ENCODE measurements at places on chromosomes 5 and 9.

DNA sequence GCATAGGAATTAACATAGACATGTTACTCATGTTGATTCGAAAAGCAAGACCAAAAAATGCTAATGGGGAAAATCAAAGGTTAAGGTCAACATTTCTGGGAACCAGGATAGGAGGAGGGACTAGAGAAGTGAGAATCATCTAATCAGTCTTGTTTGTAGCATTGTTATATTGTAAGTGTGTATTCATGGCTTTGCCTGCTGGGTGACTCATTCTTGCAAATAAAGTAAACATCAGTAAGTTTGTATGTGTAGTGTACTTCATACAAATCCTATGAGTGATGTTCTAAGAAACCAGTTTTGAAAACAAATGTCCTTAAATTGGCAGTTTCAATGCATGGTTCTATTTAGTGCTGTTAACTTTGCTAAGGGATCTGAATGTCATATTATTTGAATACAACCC, 79.0 kb upstream of the TMEM252 start:
- DNase-seq: no peak

- no peak for DNase-seq
Observed at GRCh38 chr9:89134709-89135108, 43.9 kb downstream of the SHC3 start.

DNA sequence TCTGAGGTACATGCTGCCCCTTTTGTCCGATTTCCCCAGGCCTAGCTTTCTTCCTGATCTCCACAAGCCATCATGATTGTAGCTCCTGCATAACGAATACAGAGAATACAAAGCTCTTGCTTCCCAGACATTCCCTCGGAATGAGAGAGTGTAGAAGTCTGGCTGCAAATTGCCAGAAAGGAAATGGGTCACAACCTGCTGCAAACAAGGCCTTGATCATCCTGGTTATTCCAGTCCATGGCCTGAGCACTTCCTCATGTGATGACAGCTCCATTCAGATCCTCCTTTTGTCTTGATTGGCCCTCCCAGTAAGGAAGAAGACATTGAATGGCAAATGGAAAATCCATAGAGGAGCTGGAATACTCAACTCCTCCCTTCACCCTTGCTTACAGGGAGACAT, 136.0 kb upstream of the ADRA1B start:
- no peak for DNase-seq

DNA sequence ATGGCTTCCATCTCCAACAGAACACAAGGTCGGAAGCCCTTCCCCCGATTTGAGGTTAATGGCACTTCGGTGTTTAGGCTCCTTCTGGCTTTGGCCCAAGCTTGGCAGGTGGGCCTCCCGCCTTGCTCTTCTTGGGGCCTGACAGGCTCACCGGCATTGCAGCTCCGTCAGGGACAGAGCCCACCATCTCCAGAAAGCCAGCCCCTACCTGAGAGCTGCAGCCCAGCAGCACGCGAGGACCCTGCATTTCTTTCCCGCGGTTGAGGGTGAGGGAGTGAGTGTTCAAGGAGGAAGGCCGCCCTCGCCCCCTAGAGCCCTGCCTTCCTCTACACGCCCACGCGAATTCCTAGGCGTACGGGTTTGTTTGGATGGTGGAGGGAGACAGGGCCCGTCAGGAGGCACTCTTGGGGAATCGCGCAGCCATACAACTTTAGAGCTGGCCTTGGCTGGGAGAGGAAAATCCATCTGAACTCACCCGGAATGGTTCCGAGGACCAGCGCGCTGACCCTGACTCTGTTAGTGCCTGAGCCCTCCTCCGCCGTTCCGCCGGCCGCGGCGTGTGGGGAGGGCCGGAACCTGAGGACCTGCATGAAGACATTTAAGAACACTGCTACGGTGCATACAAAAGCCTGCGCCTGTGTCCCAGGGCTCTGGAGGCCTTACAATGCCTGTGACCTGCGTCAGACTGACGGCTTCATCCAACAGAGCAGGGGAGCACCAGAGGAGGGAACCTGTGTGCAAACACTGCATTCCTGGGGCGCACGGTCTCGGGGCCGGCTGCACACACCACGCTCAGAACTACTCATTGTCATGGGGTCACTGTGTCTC, 73.8 kb downstream of the MRPL36 start:
- no peak for DNase-seq

- no peak for DNase-seq
Observed at GRCh38 chr9:27528076-27528885, 1.3 kb downstream of the MOB3B start.

- DNase-seq: no peak
Observed at GRCh38 chr5:178392386-178392785, 159.8 kb upstream of the PHYKPL start.

DNA sequence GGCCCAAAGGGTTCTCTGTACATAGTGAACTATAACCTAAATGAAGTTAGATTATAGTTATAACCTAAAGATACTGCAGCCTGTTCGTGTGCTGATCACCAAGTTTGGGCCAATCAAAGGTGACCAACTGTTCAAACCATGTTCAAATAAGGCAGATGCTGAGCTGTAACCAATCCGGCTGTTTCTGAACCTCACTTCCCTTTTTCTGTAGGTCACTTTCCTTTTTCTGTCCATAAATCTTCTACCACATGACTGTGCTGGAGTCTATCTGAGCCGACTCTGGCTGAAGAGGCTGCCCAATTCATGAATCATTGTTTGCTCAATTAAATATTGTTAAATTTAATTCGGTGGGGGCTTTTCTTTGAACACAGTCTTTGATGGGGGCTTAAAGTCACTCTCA, 1920.2 kb downstream of the MAT2B start:
- DNase-seq: no peak

- no peak for DNase-seq
Observed at GRCh38 chr5:24789611-24790351, 145.0 kb upstream of the CDH10 start.

GRCh38 chr9:70007831-70008230, 35.8 kb upstream of the MAMDC2 start:
- no peak for DNase-seq

GRCh38 chr9:96294159-96294545, 7.8 kb downstream of the HSD17B3 start:
- DNase-seq: no peak

DNA sequence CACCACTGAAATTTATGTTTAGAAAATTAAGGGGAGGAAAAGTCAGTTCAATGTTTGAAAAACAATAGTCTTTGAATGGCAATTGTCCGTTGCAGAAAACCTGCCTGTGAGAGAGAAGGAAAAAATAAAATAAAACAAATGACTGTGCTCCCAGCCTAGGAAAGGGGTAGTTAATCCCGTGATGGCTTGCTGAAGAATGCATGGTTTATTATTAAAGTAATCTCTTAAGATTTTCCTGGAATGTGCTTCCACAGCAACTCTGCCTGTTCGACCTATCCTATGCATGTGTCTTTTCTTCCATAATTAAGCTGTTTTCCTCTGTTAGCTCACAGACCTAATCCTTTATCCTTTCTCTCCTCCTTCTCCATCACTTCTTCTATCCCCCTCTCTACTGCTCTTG, 2.4 kb upstream of the DAB2 start:
- no peak for DNase-seq

GRCh38 chr9:96644137-96644536, 11.0 kb downstream of the PRXL2C start:
- DNase-seq: peak; percentile 90

- DNase-seq: no peak
Observed at GRCh38 chr5:6713274-6714225, at the start of gene TENT4A. Gene TENT4A (plus strand): TSS chr5:6713432. CDS start chr5:6713984, 552 bp downstream.

Data from LNCaP clone FGC (cell line).